ENCODE measurements at places on chromosomes 3 and 15.
A peak's percentile ranks its signal among the peaks of the same experiment; 100 is the strongest.

DNA sequence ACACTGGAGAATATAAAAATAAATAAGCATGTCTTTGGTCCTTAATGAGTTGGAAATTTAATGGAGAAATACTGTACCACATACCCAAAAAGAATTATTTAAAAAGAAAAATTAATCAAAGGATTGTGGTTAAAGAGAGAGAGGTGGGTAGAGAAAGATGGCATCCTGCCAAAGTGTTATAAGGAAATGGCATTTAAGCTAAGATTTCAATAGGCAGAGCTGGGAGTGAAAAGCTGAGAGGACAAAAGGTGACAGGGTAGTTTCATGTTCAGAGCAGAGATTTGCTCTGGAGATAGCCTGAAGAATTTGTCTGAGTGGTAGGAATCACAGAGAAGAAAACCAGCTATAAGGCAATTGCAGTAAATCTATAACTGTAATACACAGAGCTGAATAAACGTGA lies 181.0 kb downstream of the SI start:
- DNase-seq: peak; percentile 24

DNA sequence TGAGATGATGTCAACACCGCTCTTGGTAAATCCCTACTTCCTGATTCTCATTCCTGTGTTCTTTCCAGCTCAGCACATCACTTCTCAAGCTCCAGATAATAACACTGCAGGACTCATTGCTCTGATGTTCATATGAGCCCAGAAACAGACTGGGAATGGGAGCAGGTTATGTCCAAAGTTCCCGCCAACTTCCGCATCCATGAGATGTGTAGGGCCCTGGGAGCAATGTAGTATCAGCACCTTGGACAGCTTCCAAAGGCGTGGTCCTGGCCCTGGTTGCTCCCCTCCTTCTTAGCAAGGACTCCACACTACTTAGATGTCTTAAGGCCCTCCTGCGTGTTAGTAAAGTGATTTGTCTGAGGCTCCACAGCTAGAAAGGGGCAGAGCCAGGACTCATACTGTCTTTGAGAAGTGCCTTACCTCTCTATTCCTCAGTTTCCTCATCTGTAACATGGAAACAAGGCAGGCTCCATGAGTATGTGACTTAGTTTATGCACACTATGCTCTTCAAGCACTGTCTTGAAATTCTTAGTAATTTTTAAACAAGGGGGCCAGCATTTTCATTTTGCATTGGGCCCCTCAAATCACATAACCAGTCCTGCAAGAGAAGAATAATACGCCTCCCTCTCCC lies 27.9 kb upstream of the SLC6A1 start:
- DNase-seq: no peak

GRCh38 chr3:173889596-173889995 lies 492.1 kb downstream of the NLGN1 start:
- no peak for DNase-seq

- no peak for DNase-seq
These were observed 63.7 kb downstream of the ATP8B4 start for GRCh38 chr15:50055332-50055731.

DNA sequence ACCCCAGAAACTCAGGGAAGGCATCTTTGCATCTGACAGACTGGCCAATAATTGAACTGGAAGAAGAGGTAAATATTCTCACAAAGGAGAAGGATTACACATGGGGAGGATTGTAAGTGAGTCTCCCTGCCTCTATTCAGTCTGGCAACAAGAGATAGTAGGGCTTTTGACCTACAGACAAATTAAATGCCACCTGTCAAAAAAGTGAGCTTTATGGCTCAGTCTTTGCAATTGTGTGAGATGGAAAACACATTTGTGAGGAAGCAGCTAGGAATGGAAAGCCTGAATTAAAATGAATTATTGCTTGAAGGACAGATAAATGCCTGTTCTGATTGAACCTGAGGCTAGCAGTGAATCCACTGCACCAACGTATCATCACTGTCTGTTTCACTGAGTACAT lies 173.3 kb upstream of the GOLIM4 start:
- DNase-seq: no peak

DNA sequence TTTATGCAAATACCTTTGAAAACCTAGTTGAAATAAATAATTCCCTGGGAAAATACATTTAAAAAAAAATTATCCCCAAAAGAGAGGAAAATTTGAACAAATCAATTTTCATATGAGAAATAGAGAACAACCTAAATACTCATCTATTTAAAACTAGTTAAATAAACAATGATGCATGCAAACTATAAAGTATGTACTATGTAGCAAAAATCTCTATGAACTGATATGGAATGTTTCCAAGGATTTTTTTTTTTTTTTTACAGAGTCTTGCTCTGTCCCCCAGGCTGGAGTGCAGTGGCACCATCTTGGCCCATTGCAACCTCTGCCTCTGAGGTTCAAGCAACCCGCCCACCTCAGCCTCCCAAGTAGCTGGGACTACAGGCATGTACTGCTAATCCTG lies 27.2 kb upstream of the B3GALNT1 start:
- no peak for DNase-seq

DNA sequence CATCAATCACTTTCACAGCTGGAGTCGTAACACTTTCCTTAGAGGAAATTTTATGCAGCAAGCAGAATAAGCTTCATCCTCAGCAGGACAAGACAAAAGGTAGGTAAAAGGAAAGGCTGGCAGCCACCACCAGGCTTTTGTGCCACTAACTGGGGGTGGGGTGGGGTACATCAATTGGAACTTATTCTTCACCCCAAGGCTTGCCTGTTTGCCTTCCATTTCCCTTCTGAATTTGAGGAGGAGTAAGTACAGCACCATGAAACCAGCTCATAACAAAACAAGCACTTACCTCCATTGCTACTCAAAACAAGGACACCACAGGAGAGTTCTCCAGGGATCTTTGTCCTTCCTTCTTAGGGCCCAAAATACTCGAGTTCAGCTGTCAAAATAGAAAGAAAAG lies 296.8 kb downstream of the ARRDC4 start:
- no peak for DNase-seq

DNA sequence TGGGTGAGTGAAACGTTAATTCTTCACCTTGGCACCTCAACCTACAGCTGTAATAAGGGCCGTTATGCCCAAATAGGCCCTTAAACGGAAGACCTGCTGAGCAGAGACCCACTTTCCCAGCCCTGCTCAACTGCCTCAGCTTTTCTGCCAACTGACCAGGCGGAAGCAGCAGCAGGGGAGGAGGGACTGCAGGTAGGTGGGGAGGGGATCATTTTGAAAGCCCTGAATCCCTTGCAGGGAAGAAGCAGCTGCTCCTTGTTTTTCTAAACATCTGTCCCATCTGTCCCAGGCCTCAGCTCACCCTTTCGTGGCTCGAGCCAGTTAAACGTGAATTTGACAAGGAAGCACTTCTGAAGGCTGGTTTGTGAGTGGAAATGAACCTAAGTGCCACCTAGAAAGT lies 978 bp upstream of the CMC1 start:
- no peak for DNase-seq

GRCh38 chr15:81410318-81410753 lies 36.3 kb upstream of the TMC3 start:
- peak; percentile 50 for DNase-seq

Measured in NCI-H2081 treated with DMSO at 0.1 percent for 48 hours (cell line).